HT-29 (cell line): ENCODE measurements at places on chromosomes 4 and X.

DNA sequence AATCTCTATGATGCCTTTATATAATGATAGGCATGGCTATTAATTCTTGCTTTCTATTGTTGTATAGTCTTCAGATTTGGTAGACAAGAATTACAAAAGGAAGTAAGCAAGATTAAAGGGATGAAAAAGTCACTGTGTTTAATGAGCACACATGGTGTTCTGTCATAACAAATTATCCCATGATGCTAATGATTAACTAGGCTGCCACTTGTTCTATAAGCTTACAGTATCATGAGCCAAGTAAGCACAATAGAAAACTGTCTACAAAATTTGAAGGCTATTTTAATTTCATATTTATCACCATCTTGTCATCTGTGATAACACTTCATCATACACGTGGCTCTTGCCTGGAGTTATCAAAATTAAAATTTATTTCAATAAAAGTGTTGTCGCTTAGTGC is 466.7 kb downstream of the GASK1B start:
- DNase-seq, result peak; percentile 9

GRCh38 chr4:41882625-41883347 is 52.4 kb upstream of the TMEM33 start:
- DNase-seq, result peak; percentile 44

GRCh38 chr4:108619372-108620100 is 840 bp upstream of the RPL34 start:
- DNase-seq, result no peak

DNA sequence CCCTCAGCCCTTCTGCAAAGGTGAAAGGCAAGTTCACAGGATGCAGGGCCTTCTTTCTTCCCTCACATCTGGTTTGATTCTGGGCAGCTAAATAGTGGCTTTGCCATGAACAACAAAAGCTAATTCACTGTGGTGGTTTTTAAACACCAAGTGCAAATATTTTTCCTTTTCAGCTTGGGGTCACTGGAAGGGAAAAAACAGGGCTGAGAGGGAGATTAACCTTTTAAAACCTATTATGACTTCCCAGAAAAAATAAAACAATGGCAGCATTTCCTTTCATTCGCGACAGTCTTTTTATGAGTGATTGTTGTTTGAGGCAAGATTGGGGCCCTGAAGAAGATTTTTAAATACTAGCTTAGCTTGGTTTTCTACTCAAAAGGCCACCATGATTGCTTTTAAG is 103.7 kb upstream of the SCML1 start:
- no peak for DNase-seq

GRCh38 chrX:63993936-63994335 is 208.9 kb upstream of the ARHGEF9 start:
- DNase-seq, result no peak

- no peak for DNase-seq
Observed at GRCh38 chr4:86264241-86264640, 95.6 kb downstream of the MAPK10 start.

DNA sequence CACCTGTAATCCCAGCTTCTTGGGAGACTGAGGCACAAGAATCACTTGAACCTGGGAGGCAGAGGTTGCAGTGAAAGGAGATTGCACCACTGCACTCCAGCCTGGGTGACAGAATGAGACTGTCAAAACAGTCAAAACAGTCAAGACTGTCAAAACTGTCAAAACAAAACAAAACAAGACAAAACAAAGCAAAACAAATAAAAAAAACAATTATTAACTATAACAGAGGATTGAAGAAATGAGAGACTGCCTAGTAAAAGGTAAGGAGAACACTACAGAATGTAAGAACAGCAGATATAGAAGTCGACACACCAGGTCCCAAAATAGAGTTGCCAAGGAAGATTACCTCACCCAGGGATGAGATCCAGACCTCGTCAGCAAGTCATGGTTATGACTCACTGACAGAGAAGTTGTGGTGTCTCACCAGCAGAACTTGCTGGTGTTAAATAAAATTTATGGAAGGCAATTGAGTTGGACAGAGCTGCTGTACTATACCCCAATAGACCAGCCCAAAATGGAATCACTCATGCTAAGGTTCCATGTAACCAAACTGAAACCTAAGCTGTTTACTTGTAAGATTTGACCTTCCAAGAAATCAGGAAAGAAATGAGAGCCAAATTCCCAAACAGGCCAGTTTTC is 32.1 kb upstream of the GK start:
- DNase-seq, result no peak

GRCh38 chr4:23648854-23649596 is 240.8 kb downstream of the PPARGC1A start:
- no peak for DNase-seq

GRCh38 chrX:275476-275966 is 5.7 kb upstream of the PLCXD1 start:
- no peak for DNase-seq

- no peak for DNase-seq
Observed at GRCh38 chr4:126794363-126794762, 838.4 kb upstream of the INTU start.

DNA sequence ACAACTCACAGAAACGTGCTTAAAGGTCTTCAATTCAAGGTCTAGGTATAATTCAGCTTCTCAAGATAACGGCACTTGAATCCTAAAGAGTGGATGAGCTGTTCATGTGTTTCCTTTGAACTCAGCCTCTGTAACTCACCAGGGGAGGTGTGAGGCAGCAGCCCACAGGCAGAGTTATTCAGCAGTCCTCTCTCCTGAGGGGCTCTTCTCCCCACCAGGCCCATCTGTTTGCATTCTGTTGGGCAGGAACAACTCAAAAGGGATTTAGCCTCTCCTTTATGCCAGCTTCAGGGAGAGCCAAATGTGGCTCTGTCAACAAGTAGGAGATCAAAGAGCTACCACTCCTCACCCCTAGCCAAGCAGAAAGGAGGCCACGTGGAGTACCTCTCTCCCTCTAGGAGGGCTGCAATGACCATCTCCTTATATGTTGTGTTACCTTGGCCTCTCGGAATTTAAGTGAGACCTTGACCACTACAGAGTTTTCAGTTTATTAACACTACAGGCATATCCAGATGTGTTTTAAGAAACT is 151.2 kb downstream of the SPATA18 start:
- DNase-seq, result no peak

- DNase-seq, result no peak
Observed at GRCh38 chr4:16579866-16580265, 318.6 kb downstream of the LDB2 start.

GRCh38 chr4:174873931-174874330 is 44.2 kb upstream of the ADAM29 start:
- peak; percentile 23 for DNase-seq

DNA sequence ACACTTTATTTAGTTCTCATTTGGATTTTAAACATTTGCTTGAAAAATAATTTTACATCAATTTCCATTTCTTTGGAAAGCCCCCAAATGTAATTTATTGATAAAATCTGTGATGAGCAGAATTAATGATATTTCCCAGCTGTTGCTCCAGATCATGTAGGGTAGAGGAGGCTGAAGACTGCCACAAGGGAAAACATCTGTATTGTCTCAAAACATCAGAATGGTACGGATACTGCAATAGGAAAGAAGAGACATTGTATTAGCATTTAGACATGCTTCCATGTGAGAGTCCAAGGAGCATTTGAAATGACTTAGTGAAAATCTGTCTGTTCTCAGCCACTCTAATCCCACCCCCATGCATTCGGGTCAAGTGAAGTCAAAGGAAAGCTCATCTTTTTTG is 14.4 kb downstream of the ADH1A start:
- DNase-seq, result no peak

- no peak for DNase-seq
Observed at GRCh38 chr4:154999950-155000578, 208.4 kb upstream of the NPY2R start.

GRCh38 chr4:109751852-109752251 is 22.0 kb upstream of the PLA2G12A start:
- no peak for DNase-seq

DNA sequence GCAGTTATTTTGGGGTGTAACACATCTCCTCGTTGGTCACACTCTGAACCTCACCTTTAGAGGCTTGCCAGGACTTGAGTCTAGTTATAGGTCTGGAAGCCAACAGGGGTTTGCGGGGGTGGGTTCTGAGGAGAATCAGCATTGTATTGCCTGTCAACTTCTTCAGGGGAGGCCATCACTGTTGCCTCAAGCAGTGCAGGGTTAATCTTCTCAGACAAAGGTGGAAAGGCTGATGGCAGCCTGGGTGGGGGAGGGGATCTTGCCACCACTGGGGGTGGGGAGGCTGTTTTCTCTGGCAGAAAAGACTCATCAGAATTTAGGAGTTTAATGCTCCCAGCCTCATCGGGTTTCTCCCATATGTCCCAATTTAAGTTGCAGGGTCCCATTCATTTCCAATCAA is 387.8 kb downstream of the PRR32 start:
- DNase-seq, result no peak

DNA sequence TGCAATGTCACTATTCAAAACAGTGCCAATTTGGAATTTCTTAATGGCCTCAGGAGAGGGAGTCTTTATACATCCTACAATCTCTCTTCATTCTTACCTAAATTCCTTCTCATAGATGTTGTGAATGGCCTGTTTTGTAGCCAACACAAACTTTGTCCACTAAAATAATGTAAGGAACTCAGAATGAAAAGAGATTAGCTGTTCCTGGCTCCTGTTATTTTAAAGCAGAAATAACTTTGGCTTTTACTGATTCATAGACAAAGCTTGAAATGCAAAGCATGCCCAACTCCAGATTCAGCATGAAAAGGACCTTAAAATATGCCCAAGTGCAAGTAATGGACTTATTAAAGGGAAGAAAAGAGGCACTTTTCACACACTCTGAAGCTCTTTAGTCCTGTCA is 146.0 kb upstream of the GPC4 start:
- no peak for DNase-seq

DNA sequence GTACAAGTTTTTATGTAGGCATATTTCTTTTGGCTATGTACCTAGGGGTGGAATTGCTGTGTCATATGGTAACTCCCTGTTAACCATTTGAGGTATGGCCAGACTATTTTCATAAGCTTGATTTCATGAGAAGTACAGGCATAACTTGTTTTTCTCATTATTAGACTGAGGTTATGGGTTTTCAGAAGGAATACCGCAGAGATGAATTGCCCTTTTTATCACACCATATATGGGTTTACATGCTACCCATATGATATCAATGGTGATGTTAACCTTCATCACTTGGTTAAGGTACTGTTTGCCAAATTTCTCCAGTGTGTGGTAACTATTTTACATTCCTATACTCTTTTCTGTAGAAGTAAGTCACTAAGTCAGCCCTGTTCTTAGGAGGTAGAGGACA is 23.5 kb downstream of the RAB40A start:
- no peak for DNase-seq

DNA sequence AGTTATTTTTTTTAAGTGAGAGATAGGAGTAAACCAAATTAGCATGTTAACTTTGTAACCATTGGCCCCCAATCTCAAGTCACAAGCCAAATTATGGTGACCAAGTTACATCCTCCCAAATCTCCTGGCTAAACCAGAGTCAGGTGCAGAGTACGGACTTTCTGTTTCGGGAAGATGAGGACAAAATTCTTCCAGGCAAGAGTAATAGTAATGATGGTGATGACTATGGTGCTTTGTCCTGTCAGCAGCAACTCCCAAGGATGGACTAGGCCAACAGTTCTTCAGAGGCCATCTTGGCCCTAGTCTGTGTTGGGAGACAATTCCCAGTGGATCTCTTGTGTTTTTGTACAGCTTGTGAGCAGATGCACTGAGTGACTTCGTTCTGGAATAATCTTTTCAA is 148.8 kb downstream of the GPC3 start:
- DNase-seq, result no peak

DNA sequence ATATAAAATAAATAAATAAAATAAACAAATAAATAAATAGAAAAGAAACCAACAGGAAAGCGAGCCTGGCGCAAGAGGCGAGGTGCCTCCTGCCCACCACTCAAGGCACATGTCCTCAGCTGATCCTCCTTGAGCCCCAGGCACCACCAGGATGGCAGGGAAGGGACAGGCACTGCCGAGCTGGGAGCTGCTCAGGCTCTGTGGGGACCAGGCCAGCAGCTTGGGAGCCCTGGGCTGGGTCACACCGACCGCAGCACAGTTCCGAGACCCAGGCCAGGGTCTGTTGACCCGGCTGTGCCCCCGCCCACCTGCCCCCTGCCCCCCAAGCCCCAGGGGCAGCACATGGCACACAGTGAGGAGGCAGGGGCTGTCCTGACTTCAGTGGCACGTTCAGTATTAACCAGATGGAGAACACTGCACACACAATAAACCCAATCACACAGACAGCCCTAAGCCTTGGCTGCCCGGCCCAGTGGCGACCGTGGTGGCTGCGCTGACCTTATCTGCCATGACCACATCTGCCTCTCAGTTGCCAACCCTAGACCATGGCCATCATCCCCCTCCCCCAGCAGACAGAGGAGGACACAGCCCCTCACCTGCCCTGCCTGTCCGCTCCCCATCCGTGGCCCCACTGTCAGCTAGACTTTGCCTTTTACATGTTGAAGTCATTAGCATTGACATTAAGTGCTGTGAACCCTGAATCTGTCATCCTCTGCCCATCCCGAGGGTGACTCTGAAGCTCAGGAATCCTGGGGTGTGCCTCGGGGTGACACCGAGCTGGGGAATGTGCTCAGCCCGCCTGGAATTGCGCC is 2.9 kb upstream of the TREX2 start:
- DNase-seq, result no peak

DNA sequence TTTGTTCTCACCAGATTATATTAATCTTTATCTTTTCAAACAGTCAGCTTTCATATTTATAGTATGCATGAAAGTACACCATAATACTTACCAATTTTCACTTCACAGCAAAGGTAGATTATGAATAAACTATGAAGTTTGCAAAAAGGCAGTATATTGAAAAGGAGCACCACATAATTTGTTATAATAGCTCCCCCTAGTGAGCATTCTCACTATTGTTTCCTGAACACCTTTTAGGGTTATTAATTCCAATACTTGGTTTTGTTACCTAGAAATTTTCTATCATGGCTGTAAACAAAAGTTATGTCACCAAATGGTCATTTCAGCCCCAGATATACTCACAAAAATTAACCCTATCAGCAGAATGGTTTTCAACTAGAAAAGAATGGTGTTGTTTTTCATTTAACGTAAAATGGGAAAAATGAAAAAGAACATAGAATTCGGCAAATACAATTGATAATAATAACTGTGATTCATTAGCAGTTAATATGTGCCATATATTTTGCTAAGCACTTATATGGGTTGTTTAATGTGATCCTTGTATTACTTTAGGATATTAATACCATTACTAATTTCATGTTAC is 30.2 kb upstream of the NKX6-1 start:
- peak; percentile 55 for DNase-seq
